ENCODE measurements at places on chromosomes 4 and X.
A peak's percentile ranks its signal among the peaks of the same experiment; 100 is the strongest.

DNA sequence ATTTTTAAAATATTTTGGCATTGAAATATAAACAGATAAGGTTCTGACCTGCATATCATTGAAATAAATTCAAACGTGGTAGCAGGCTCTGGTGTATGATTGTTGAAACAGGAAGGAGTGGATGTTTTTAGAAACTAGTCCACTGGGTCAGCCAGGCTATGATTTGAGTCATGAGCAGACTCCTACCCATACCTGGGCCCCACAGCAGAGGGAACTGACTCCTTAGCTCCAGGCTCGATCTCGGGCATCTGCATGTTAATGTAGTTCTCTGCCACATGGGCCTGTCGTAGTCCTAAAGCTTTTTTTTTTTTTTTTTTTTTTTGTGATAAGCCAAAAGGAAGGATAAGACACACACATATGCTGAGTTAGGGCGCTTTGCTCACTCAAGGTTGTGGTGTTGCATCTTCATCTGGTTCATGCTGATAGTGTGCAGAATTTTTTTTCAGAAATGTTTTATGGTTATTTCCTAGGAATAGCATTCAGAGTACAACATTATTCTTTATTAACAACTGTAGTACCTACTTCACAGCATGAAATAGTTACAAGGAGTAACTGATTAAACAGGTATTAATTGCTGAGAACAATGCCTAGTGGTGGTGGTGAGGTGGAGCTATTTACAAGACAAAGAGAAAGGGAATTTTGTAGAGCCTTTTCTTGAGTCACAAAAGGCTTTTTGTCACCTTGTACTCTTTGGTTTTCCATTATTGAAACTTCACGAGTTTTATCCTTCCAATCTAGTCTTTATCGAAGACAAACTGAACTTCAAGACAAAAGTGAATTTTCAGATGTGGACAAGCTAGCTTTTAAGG lies 27.3 kb downstream of the OFD1 start:
- peak; percentile 29 for DNase-seq

DNA sequence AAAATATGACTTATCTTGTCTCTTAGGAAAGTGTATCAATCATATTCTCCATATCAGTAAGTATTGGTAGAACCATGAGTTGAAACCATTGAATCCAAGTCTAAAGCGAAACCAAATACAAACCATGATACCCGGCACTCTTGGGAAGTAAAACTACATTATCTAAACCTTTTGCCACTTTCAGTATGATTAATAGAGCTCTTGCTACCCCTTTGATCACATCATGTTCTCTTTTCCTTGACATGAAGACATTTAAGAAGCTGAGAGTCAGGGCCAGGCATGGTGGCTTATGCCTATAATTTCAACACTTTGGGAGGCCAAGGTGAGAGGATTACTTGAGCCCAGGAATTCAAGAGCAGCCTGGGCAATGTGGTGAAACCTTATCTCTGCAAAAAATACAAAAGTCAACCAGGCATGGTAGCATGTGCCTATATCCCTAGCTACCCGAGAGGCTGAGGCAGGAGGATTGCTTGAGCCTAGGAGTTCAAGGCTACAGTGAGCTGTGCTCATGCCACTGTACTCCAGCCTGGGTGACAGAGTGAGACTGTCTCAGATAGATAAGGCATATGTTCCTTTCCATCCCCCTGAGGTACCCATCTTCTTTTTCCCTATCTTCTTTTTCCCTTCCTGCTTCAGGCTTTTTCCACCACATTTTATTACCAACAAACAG lies 45.4 kb downstream of the CEP135 start:
- DNase-seq, result no peak

GRCh38 chrX:131830400-131831184 lies 192.5 kb upstream of the STK26 start:
- DNase-seq, result peak; percentile 81

DNA sequence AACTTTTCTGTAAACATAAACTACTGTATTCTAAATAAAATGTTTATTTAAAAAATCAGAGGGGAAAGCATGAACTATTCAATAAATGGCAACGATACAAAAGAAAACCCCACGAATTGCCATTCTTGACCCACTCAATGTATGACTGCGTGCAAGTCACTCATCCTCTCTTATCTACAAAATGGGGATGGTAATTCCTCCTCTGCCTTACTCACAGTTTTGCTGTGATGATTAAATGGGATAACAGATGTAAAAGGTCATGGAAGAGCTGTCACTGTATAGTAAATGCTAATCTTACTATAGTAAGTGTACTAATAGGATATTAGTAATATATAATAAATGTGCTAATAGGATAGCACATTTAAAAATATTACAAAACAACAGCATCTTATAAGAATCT lies 173.4 kb downstream of the SCFD2 start:
- DNase-seq, result no peak

GRCh38 chr4:171142639-171143038 lies 670.6 kb upstream of the GALNTL6 start:
- DNase-seq, result no peak

DNA sequence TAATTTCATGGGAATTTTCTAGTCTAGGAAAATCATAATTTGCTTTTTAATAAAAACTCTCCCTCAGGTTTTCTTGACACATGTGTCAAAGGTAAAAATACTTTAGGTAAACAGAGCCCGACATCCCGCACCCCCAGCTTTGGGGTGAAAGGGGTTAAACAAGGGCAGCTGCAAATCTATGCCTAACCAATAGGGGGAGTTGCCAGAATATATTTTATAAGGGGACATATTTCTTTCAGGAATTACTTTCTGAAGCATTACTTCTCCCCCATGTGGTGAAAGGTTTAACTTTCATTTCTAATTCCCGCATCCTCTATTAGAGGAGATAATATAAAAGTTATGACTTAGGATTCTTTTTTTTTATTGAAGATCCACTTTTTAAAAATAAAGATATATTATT lies 53.9 kb upstream of the HEPH start:
- DNase-seq, result peak; percentile 19

DNA sequence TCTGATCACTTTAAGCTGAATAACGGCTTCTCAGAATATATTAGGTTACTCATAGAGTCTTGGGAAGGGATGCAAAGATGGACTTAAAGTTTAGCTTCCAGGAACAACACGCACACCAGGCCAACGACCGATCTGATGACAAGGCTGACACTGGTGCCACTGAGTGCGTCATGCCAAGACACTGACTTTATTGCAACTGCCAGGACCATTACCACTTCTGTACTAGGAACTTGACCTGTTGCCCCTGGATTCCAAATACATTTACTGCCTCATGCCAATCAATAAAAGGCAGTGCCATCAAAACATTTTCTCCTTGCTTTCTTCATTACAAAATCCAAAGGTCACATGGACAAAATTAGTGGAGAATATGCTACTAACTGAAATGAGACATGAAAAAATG lies 505.9 kb upstream of the CTSO start:
- no peak for DNase-seq

- DNase-seq, result no peak
Observed at GRCh38 chrX:4225086-4225485, 511.6 kb upstream of the PRKX start.

- DNase-seq, result no peak
Observed at GRCh38 chrX:106201502-106202178, 33.5 kb downstream of the PWWP3B start.

- DNase-seq, result no peak
Observed at GRCh38 chr4:128354205-128354821, 66.7 kb upstream of the PGRMC2 start.

DNA sequence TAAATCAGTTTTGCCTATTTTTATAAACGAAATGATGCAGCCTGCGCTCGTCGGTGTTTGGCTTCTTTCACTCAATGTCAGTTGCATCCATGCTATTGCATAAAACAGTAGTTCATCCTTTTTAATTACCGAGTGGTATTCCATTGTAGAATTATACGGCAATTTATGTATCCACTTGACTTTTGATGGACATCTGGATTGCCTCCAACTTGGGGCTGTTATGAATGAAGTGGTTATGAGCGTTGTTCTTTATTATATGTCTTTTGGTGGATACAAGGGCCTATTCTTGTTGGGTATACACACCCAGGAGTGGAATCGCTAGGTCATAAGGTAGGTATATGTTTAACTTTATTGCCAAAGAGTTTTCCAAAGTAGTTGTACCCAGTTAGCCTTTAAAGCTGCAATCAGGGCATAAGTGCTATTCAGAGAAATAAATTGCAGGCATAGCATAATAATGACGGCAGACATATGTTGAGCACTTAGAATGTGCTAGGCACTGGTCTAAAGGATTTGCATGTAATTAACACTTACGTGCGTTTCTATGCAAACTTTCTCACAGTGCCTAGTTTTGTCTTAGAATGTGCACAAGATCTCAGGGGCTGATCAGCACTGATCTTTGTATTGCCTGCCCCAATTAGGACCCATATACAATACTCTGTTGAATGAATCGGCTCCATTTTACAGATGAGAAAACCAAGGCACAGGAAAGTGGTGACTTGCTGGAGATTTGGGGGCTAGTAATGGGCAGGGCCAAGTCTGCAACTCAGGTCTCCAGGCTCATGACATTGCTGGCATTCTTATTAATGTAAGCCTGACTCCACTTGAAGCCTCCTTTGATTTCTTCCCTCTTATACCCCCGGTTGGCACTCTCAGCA lies 407.0 kb downstream of the BCOR start:
- no peak for DNase-seq

DNA sequence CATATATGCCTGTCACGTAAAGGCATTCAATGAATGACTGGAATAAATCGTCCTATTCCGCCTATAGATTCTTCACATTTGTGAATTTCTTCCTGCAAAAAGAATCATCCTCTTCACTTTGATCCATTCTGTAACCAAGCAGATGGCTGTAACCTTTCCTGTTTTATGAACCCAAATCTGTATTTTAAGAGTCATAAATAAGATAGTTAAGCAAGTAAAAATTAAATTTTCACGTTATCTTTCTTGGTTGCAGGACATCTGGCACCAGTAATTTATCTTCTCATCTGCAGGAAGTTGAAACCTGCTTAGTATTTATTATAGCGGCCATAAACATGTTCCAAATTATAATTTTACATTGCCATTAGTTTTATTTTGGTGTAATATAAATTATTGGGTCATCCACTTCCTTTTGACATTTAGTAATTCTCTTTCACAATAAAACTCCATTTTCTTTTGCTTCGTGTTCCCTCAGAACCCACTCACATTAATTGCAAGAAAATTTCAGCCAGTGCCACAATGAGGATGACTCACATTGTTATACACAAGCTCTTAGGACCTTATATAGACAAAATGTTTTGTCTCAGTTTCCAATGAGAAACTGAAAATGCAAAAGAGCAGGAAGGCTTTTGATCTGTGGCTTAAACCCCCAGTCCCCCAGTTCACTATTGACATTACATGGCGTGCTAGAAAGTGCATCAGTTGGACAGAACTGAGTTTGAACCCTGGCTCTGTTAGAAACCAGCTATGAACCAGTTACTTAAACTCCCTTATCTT lies 51.1 kb downstream of the TMEM156 start:
- DNase-seq, result no peak

DNA sequence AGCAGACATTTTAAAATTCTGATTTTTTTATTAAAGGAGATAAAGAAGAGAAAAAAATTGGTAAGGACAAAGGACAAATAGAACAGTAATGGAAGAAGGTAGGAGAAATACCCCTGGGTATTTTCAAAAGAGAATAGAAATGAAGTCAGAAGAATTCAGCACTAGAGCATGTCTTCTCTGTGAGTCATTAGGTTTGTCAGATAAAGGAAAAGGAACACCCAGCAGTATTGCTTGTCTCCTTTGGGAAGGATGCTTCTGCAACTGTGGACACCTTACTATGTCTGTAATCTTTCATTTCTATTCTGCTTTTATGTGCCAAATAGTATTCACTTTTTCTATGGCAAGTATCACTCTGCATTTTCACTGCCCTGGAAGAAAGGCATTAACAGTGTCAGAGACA lies 24.0 kb upstream of the PCDH7 start:
- DNase-seq, result no peak

- peak; percentile 32 for DNase-seq
Observed at GRCh38 chr4:12487000-12487399, 997.1 kb downstream of the RAB28 start.

DNA sequence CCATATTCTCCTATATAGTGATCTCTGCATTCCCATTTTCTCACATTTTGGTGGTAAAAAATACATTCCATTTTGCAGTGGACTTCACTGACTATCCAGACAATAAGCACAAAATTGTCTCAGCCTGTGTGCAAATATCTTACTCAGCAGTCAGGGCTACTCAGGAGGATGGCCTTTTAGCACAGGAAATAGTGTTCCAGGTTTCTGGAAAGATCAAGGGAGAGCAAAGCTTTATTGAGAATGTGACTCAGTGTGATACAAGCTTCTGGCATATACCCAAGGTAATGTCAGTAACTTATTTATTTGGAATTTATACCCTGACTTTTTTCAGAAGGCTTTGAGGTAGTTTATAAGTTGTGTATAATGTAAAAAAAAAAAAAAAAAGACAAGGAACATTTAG lies 233.4 kb downstream of the TEX13A start:
- no peak for DNase-seq

GRCh38 chrX:153595859-153596857 lies 2.8 kb downstream of the CCNQ start:
- DNase-seq, result no peak

- no peak for DNase-seq
Observed at GRCh38 chr4:15325987-15326386, 101.8 kb upstream of the C1QTNF7 start.

- no peak for DNase-seq
Observed at GRCh38 chrX:131827935-131828334, 195.2 kb upstream of the STK26 start.

GRCh38 chr4:127656047-127656680 lies 23.4 kb downstream of the INTU start:
- DNase-seq, result no peak

- DNase-seq, result no peak
Observed at GRCh38 chrX:14448406-14448805, 80.9 kb upstream of the GLRA2 start.

DNA sequence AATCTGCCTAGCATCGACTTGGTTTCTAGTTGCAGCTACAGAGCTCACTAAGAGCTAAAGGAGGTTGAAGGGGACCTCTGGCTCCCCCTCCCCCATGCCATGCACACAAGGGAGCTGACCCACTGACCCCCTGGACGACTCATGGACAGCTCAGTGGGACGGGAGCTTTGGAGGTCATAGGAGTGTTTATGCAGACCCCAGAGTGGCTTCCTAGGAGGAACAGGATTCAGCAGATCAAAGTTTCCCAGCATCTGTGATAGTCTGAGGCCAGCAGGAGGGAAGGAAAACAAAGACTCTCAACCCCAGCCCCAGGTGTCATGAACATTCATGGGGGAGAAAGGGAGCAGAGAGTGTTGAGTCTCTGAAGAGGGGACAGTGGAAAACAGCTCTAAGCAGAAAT lies 104.4 kb downstream of the ARSF start:
- no peak for DNase-seq

Data from large intestine (tissue), 12 donors.